ENCODE measurements at places on chromosomes 1 and 21.

DNA sequence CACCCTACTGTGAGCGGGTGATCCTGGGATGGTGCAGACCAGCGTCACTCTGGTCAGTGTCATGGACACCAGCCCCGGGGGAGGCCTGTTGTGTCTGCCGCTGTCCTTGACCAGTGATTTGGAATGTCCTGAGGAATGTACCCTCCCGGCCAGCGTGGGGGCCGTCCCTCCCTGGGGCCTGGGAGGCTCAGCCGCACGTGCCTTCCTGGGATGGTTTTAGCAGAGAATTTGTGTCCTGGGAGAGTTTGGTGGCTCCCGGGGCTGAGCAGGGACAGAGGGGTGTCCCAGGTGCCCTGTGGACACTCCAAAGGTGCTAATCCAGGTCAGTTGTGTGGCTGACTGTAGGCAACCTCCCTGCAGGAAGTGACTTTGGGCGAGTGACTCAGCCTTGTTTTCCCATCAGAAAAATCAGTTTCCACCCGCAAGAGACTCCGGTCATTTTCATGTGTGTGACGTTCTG lies 6.2 kb downstream of the ARHGEF16 start:
- DNase-seq = no peak

DNA sequence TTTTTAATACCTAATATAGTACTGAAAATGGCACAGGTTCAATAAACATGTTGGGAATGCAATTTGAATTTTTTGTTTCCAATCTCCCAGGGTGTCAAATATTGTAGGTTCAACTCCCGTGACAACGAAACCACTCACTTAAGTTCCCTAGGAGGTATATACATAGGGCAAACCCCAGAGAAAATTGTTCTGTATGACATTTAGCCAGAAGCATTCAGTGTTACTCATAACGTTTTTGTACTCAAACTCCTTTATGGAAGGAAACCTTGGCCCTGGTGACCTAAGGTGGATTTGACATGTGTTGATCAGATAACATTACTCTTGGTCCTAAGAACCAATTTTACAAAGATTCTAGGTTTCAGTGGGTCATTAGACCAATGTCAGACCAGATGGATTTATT lies 110.6 kb downstream of the USP25 start:
- DNase-seq = no peak

- no peak for DNase-seq
Measured at GRCh38 chr1:90955769-90956168, 66.1 kb downstream of the ZNF644 start.

DNA sequence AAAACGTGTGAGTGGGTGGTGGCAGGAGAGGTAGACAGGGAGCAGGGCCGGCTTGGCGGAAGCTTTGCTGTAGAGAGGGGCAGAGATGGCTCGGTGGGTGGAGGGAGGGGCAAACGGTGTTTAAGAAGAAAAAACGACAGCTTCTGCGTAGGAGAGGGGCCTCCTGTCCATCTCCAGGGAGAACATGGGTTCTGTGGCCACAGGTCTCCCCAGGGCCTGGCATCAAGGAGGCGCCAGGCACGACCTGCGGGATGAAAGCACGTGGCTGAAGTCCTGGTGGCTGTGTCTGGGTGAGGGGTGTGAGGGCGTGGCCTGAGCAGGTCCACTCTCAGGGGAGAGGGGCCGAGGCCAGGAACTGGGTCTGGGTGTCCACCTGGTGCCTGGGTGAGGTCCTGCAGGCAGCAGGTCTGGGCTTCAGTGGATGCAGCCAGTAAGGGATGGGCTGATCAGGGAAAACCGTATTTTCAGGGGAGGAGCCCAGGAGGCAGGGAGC lies 940 bp upstream of the PRKCZ start:
- DNase-seq = no peak
